ENCODE measurements at places on chromosomes 5 and 9.

GRCh38 chr9:124450931-124451661 lies 845 bp downstream of the ADGRD2 start:
- DNase-seq = no peak

GRCh38 chr9:37555786-37556185 lies 20.4 kb downstream of the FBXO10 start:
- DNase-seq = no peak

- DNase-seq = no peak
Observed at GRCh38 chr5:65835191-65835590, 91.2 kb upstream of the ERBIN start.

DNA sequence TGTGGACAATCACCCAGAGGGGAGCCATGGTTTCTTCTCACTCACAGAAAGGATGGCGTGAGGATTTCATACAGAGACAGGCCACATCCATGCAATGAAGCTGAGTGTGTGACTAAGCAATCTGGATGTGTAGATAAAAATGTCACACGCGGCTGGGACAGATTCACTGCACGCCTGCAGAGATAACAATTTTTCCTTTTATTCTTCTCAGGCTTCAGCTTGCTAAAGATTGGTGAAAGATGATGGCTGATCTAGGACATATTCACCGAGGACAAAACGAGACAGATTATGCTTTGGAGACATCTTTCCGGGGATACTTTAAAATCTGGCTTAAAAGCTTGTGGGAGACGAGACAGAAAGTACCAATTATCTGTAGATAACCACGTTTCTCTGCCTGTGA lies 313.9 kb upstream of the TRPC7 start:
- no peak for DNase-seq

DNA sequence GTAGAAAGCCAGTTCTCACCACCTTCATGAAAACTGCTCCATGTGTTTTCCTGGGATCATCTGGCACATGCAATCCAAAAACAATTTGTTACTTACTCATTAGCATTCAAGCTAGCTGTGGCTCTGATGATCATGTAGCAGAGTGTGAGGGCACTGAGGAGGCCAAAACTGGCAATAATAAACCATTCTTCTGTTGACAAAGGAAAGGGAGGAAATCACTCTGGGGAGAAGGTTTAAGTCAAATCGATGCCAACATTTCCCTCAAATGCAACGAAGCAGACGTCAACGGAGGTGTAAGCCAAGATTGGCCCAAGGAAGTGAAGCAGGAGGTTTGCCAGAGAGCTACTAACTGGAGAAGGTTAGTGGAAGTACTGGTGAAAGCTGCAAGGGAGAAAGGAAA lies 55.7 kb upstream of the TBC1D9B start:
- DNase-seq = no peak

DNA sequence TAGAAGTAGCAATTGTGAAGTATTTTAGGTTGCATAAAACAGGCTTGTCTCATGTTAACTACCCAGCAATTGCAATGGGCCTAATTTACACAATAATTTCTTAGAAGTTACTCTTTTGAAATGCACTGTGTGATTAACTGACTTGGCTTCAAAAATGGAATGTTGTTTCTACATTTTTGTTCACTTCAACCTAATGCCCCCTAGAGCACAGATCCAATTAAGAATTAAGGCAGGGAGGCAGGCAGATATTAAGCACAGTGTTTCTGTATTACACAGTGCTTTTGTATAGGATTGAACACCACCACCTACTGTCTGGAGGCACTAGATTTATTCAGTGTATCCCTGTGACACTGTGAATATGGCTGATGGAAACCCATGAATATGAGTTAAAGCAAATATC lies 302.1 kb downstream of the FBXL17 start:
- DNase-seq = no peak

DNA sequence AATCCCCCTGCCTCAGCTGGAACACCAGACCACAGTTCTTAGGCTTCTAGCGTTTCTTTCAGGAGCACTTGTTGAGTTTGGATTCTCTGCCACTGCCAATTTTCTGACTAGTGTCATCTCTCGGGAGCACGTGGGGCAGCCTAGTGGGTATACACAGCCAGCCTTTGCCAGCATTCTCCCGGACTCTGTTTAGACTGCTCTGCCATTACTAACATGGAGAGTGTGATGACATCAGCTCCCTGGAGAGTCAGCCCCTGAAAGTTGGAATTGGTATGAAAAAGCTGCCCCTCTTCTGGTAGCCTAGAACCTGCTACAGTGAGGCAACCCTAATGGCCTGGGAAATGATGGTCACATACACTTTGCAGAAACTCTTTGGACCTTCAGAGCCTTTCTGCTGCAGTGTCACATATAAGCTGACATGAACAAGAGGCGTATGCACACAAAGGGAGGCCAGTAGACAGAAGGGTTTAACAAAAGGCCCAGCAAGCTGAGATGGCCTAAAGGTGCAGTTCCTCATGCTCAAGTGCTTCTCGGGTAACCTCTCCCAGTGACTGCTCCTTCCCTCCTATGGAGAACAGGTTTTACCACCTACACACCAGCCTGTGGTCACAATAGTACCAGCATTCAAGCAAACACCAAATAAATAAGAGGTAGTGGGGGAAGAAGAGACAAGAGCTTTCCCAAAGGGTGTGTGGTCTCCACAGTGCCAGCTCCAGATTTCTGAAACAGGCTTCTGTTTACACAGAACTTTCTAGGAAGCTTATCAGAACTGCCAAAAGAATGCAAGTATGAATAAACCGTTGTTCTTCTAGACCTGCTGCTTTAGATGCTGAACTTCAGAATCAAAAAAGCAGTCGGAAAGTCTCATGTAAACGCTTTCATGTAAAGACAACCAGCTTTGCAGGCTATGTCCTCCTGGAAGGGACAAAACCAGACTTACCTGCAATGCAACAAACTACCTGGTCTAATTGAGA lies 16.5 kb downstream of the SPACA9 start:
- DNase-seq = no peak

DNA sequence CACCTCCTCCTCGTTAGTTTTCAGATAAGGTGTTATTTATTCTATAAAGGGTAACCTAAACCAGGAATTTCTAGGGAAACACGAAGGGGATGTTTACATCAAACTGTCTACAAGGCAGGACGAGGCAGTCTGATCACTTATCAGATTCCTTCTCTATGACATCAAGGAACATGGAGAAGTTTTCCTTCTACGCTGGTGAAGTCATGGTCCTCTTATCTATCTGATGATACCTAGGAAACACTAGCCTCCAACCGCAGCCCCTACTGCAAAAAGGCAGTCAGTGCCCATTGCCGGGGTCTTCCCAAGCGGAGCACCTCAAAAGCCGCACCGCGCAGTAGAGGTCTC lies 1.5 kb downstream of the MPDZ start:
- no peak for DNase-seq

DNA sequence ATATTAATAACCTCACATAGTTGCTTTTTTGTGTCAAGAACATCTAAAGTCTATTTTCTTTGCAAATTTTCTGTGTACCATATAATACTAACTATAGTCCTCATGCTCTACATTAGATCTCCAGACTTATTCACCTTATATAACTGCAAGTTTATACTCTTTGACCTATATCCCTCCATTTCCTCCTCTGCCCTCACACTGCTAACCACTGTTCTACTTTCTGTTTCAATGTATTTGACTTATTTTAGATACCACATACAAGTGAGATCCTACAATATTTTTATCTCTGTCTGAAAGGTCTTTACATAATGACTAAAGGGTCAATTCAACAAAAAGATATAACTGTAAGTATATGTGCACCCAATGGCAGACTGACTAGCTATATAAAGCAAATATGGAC lies 789.7 kb upstream of the ZNF608 start:
- no peak for DNase-seq

DNA sequence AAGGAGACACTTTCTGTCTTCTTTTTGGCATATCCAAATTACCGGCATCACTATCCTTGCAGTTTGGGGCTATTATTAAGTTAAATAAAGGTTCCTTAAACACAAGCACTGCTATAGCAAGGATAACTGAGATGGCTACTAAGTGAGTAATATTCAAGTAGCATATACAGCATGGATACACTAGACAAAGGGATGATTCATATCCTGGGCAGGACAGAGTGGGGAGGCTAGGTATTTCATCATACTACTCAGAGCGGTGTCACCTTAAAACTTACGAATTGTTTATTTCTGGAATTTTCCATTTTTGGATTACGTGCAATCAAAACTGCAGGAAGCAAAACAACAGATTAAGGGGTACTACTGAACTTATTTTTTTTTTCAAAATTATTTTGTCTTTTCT lies 54.1 kb downstream of the FER start:
- DNase-seq = no peak

- DNase-seq = no peak
Observed at GRCh38 chr5:172691886-172692285, 50.8 kb downstream of the NEURL1B start.

DNA sequence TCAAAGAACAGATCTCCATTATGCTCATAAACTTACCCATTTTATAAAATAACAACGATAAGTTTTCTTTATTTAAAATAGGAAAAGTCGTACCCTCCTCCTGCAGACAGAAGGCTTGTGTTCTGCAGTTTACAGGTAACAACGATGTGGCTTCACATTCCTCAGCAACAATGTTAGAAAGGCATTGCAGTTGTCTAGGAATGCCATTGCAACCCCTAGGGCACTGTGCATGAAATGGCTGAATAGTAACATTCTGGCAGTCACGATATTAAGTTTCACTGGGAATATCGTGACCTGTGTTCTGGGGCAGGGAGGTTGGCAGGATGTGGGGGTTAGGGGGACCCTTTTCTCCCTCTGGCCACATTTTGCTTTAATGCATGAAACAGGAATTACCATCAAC lies 331.9 kb downstream of the DEPDC1B start:
- no peak for DNase-seq

- DNase-seq = no peak
Observed at GRCh38 chr9:109914280-109915027, 134.5 kb downstream of the PALM2AKAP2 start.

DNA sequence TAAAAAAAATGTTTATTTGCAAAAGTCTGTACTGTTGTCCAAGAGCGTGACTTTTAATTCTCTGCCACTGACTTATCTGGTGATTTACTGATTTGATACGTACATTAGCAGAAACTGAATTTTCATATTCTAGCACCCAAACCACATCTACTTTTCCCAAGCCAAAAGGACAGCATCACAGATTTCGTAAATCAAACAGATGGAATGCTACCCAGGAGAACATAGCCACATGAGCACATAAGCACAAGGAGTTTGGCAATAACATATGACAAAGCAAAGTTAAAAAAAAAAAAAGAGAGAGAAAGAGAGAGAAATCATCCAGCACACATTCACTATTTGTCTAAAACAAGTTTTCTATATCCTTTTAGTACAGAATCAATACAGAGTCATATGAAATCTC lies 83.7 kb downstream of the HINT1 start:
- DNase-seq = no peak

DNA sequence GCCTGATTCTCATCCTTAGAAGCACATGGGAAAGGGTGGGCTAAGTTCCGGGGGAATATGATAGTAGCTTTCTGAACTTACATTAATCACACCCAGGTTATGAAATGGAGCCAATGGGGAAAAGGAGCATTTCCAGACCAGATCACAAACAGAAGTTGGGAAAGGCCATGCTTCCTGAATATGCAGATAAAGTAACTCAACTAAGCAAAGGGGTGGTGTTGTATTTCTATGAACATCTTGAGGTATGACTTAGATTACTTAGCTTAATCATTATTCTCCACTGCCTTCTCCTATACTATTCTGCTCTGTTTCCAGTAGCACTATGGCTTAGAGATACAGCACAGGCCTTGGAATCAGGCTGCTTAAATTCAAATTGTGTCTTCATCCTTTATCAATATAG lies 10.5 kb downstream of the C5orf46 start:
- DNase-seq = no peak

DNA sequence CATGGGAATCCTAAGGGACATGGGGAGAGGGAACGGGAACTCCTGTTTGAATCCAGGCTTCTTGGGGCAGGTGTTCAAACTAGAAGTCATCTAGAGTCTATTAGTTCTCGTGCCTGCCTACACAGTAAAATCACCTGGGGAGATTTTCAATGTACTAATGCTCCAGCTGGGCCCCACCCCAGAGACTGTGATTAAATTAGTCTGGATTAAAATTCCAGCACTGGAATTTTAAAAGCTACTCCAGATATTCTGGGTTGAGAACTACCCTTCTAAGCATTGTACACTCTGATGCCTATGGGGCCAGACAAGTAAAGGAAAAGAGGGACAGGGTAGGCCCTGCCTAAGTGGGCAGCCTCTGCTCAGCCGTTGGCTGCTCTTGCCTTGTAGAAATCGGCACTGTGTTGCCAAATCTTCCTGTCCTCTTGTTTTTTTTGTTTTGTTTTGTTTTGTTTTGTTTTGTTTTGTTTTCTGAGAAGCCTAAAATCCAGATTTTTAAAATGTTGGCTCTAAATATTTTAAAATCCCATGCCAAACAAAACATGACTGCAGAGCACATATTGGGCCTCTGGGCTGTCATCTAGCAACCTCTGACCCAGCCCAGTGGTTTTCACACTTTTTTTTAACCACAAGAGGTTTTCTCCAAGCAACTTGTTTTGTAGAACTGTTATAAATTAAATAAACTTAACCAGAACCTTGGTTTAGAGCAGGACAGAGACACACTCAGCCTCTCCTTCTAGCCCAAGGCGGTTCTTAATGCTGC lies 29.0 kb downstream of the ADRB2 start:
- DNase-seq = no peak

GRCh38 chr5:26024774-26025173 lies 1013.6 kb downstream of the CDH9 start:
- no peak for DNase-seq

DNA sequence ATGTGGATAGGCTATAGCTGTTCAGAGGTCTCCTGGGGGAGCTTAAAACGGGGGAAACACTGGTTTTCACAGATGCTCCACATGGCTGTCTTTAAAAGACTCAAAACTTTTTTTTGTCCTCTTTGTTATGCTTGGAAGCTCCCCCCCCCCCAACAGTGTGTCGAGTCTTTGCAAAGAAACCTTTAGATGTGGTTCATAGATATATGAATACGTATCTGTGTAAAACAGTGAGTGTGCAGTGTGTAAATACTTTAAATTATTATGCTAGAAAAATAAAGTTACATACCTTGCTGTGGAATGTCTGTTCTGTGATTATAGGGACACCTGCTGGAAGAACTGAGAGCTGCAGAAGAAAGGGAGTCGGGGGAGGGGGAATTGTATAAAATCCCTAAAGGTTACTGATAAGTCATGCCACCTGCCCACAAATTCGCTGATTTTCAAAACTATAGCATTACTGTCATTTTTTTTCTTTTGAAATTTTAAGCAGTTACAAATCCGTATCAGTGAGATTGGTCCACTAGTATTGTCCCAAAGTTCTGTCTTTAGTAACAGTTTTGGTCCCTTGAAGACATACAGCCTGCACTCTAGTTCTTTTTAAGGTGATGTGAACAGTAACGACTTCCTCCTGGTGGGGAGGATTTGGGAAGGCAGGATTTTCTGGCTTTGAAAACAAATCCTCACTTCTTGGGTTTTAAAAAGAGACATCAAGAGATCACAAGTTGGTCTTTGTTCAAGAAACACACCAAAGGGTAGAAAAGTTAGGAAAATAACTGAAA lies 22.9 kb downstream of the RGMB start:
- DNase-seq = no peak

GRCh38 chr5:142878638-142879037 lies 108.5 kb downstream of the ARHGAP26 start:
- DNase-seq = no peak

GRCh38 chr5:132221781-132222648 lies 5.6 kb downstream of the P4HA2 start:
- no peak for DNase-seq

- DNase-seq = no peak
Observed at GRCh38 chr9:84146893-84147710, 166.5 kb downstream of the RMI1 start.
